ENCODE measurements at places on chromosomes 16 and 17.

GRCh38 chr16:27341549-27341948, 27.8 kb downstream of the IL4R start:
- peak; percentile 30 for DNase-seq

DNA sequence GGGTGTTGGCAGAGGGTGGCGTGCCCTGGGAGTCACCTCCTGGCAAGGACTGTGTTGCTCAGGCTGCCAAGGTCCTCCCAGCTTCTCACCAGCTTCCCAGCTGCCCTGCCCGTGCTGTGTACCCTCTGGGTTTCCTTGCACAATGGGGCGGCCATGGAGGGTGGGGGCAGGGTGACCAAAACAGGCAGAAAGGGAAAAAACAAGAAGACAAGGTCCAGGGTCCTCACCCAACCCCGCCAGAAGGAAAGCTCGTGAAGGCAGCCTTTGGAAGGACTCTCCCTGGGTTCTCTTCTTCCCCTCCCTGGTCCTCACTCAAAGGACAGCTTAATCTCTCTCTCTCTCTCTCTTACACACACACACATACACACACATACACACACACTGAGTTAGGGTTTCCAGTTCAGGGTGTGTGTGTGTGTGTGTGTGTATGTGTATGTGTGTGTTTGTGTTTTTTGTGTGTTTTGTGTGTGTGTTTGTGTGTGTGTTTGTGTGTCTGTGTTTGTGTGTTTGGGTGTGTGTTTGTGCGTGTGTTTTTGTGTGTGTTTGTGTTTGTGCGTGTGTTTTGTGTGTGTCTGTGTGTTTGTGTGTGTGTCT, 2.0 kb downstream of the SLC13A5 start:
- DNase-seq = no peak

- DNase-seq = no peak
Measured at GRCh38 chr16:81465375-81465943, 20.9 kb downstream of the CMIP start.

DNA sequence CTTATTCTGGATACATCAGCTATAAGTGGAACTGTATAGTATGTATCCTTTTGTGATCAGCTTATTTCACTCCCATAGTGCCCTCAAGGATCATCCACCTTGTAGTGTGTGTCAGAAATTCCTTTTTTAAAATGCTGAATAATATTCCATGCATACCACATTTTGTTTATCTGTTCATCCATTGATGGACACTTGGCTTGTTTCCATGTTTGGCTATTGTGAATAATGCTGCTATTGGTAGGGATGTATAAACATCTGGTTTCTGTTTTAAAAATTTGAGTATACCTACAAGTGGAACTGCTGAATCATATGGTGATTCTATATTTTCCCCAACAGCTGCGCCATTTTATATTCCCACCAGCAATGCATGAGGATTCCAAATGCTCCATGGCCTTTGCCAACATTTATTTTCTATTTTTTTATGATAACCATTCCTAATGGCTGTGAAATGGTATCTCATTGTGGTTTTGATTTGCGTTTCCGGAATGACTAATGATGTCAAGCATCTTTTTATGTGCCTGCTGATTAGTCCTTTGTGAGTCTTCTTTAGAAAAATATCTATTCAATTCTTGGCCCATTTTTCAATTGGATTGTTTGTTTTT, 11.6 kb downstream of the RCVRN start:
- no peak for DNase-seq

DNA sequence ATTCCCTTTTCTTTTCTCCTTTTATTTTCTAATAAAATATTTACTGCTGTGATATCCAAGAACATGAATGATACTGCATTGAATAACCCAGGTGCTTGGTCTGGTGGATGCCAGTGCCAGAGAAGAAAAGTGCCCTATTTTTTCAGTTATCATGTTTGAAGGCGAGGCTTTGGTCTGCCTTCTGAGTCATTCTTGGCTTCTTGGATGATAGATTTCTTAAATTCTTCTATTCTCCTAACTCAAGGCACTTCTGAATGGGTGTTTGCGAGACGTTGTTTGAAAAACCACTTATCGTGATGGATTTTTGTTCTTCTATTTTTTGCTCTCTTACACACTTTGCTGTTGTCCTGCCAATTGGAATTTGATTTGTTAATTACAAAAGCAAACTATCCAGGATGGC, 66.7 kb downstream of the FTO start:
- no peak for DNase-seq

- DNase-seq = no peak
Measured at GRCh38 chr16:64450177-64450576, 671.7 kb downstream of the CDH11 start.

- peak; percentile 20 for DNase-seq
Measured at GRCh38 chr17:73902416-73903181, 258.4 kb upstream of the SDK2 start.

DNA sequence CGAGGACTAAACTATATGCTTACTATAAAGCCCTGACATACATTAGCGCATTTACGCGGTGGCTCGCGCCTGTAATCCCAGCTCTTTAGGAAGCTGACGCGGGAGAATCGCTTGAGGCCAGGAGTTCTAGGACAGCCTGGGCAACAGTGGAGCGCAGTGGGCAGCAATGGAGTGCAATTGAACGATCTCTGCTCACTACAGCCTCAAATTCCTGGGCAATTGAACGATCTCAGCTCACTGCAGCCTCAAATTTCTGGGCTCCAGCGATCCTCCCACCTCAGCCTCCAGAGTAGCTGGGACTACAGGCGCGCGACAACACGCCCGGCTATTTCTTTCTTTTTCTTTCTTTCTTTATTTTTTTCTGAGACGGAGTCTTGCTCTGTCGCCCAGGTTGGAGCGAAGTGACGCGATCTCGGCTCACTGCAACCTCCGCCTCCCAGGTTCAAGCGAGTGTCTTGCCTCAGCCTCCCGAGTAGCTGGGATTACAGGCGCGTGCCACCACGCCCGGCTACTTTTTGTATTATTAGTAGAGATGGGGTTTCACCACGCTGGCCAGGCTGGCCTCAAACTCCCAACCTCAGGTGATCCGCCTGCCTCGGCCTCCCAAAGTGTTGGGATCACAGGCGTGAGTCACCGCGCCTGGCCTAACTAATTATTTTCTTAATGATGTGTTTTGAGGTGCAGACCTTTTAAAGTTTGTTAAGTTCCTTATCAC, 506 bp upstream of the COG7 start:
- DNase-seq = no peak

- DNase-seq = no peak
Measured at GRCh38 chr17:74391771-74392170, 24.5 kb downstream of the GPR142 start.

DNA sequence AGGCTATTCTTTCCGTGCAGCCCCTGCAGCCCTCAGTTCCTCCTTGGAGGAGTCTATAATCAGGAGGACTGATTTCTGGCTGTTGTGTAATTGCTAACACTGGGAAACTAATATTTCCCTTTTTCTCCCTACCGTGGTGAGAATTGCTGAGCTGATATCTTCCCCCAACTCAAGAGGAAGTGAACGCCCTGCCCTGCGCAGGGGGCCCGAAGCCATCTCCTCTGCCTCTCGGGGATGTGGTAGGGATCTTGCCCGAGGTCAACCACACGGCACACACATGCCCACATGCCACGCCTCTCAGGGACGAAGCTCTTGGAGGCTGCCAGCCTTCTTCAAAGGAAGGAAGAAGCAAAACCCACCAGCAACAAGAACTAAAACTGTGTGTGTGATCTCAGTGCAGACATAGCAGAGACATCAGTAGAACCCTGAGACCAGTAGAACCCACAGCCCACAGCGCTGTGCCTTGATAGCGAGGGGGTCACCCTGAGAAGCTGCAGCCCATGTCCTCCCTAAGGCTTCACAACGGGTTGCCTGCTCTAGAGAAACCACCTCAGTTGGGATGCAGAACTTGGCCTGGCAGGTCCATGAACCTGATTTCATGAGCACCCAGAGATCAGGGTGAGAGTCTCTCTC, 8.9 kb upstream of the ULK2 start:
- peak; percentile 87 for DNase-seq

GRCh38 chr16:3952737-3953131, 72.2 kb upstream of the CREBBP start:
- no peak for DNase-seq

- peak; percentile 27 for DNase-seq
Measured at GRCh38 chr16:53872248-53873221, 168.6 kb downstream of the FTO start.

- DNase-seq = no peak
Measured at GRCh38 chr16:78307824-78308528, 208.5 kb downstream of the WWOX start.

Data from suppressor macrophage treated with lipopolysaccharide for 4 hours (primary cell).